NK-92 treated with Interleukin-12 subunit alpha and Interleukin-12 subunit beta, amount 100 ng/mL, for 24 hours (cell line): ENCODE measurements at places on chromosomes 16 and 17.

DNA sequence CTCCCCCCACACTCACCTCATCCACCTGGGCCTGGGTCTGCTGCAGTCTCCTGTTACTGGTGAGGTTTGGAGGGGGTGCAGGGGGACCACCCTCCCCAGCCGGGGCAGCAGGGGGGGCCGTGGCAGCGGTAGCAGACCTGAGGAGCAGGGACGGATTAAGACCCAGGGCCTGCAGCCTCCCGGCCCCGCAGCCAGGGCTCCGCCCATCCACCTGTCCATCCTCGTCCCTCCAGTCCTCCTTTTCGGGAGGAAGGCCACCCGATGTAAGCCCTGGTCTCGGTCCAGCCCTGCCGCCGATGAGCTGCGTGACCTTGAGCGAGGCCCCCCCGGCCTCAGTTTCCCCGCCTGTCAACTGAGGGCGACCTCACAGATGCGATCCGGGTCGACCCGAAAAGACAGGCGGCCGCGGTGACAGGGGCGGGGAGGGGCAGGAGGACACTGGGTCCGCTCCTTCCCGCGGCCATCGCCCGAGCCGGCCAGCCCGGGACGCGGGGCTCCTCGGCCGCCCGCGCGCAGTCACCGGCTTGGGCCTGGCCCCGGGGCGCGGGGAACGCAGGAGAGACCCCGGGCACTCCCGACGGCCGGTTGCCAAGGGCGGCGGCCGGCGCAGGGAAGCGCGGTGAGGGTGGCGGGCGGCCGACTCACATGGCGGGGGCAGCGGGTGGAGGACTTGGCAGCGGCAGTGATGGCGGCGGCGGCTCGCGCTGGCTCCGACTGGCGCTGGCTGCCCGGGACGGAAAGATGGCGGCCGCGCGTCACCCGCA lies at the start of gene VAMP2:
Gene VAMP2 (minus strand): TSS at position 716 of the 764 bp plus-strand sequence. CDS start 69 bp downstream, at position 647.
- peak; percentile 48 for DNase-seq

GRCh38 chr17:12231355-12231682 lies 210.6 kb downstream of the MAP2K4 start:
- DNase-seq: no peak

- no peak for DNase-seq
These were observed 117.4 kb downstream of the CLEC16A start for GRCh38 chr16:11061629-11062270.

DNA sequence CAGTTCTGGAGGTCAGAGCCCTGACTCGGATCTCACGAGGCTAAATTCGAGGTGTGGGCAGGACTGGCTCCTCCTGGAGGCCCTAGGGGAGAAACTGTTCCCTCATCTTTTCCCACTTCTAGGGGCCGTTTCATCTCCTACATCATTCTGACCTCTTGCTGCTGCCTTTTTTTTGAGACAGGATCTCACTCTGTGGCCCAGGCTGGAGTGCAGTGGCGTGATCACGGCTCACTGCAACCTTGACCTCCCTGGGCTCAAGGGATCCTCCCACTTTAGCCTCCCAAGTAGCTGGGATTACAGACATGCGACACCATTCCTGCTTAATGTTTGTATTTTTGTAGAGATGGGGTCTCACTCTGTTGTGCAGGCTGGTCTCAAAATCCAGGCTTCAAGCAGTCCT lies 244.1 kb upstream of the GSE1 start:
- no peak for DNase-seq
